Stimulated activated CD4-positive, alpha-beta T cell treated with anti-CD3 and anti-CD28 coated beads, Interleukin-4, amount 100 ng/mL, for 48 hours (primary cell): ENCODE measurements at places on chromosomes 6 and 20.
A peak's percentile ranks its signal among the peaks of the same experiment; 100 is the strongest.

- DNase-seq: no peak
Measured at GRCh38 chr6:2831392-2831791, 10.3 kb downstream of the SERPINB1 start.

GRCh38 chr6:133392015-133392414, 150.9 kb downstream of the EYA4 start:
- no peak for DNase-seq

- DNase-seq: no peak
Measured at GRCh38 chr6:139529420-139529819, 155.0 kb upstream of the CITED2 start.

DNA sequence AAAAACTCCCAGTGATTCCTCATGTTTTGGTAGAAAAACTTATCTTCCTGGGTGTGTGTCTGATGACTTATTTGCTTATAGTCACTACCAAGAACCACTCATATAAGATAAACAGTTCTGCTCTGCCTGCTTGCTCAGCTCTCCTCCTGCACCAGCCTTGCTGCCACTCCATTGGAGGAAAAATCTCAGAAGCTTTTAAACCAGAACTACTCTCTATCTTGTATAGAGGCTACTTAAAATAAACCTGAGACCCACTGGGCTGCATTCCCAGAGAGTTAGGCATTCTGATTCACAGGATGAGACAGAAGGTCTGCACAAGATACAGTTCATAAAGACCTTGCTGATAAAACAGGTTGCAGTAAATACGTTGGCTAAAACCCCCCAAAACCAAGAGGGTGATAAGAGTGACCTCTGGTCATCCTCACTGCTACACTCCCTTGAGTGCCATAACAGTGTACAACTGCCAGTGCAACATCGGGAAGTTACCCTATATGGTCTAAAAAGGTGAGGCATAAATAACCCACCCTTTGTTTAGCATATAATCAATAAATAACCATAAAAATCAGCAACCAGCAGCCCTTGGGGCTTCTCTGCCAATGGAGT, 728.3 kb downstream of the EPHA7 start:
- DNase-seq: no peak

- DNase-seq: peak; percentile 4
Measured at GRCh38 chr6:107490566-107491137, 735 bp downstream of the SOBP start.

- no peak for DNase-seq
Measured at GRCh38 chr6:37785002-37785662, 34.4 kb upstream of the ZFAND3 start.

- DNase-seq: no peak
Measured at GRCh38 chr20:52833901-52834300, 138.3 kb upstream of the TSHZ2 start.

- no peak for DNase-seq
Measured at GRCh38 chr6:159043947-159044346, 844 bp downstream of the TAGAP start.

DNA sequence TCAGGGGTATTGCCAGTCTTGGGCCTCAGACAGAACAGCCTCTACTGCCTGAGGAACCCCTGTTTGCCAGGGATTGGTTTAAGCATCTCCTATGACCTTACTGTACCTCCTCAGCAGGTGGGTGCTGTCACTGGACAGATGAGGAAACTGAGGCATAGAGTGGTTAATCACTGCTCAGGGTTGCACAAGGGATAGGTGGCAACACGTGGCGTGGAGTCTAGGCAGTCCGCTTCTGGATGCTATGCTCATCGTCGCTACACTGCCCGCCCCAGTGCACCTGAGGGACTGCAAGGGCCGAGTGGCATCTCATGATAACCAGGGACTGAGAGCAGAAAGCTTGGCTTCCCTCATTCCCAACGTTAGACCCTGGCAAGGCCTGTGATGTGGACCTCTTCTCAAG, 101.8 kb upstream of the SULF2 start:
- no peak for DNase-seq

- no peak for DNase-seq
Measured at GRCh38 chr6:108074057-108074358, 533 bp downstream of the OSTM1 start.

GRCh38 chr6:56480654-56481337, 161.9 kb downstream of the DST start:
- no peak for DNase-seq

DNA sequence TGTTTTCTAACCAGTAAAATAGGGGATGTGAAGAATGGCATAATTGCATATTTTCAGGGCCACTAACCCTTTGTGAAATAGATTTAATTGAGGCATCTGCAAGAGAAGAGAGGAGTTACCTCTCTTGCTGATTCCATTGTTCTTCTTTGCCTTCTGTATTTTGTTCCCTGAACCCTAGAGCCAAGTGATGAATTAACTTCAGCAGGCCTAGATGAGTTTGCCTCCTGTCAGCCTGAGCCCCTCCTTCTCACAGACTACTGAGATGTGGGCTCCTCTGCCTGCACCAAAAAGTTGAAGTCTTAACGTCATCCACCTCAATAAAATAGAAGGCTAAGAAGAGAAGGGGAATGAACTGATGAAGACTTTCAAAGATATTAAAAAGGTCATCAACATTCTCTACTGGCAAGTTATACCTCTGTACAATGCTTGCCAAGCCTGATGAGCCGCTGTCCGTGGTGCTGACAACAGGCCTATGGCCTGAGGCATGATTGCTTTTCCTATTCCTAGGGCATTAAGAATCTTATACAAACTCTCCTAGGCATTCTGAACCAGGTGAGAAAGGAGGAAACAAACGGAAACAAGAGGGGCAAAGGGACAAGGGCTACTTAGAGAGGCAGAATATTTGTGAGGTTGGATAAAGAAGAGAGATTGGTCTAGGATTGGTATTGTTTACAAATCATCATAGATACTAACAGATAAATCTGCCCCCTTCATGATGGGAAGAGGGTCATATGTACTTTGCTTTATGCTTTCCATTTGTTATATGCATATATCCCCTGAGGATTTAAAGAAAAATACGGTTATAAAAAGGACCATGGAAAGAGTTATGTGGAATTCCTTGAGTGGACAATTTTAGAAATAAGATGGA, 46.8 kb downstream of the CD24 start:
- DNase-seq: peak; percentile 1

DNA sequence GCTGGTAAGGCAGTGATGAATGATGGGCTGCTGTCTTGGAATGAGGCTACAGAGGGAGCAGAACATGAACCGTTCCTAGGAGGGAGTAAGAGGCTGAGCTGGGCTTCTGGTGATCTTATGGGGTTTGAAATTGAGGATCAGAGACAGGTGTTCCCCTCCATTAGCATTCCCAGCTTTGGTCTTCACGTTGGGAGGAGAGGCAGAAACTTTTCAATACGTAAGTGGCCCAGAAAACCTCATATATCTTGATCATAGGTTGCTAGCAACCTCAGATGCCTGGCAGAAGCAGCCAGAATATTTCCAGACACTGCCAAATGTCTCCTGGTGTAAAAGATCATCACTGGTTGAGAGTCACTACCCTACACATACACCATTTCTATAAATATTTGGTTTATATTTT, 167.1 kb downstream of the INSM1 start:
- no peak for DNase-seq

GRCh38 chr6:120981835-120982234, 352.4 kb downstream of the TBC1D32 start:
- DNase-seq: no peak

DNA sequence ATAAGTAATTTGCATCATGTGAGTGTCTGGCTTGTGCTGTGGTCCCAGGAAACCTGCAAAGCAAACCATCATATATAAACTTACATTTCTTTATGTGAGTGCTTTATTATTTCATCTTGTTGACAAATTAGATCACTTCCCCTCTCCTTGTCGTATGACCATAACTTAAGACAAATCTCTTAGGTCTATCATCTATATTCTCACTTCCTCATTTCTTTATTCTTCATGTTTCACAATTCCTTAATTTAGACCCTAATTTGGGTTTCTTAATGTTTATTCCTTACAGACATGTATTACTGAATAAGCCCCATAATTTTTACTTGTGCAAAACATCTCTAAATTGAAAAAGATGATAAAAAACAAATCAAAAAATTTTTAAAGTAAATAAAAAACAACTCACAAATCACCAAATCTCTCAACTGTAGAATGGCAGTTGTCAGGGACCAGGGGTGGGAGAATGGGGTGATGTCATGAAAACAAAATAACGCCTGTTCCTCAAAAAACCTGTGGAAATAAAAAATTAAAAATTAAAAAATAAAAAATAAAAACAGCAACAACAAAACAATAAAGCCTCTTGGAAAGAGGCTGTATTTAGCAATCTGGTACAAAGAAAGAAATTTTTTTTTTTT, 49.5 kb upstream of the FBXO30 start:
- no peak for DNase-seq

GRCh38 chr6:81906041-81906440, 153.6 kb upstream of the TENT5A start:
- DNase-seq: no peak

DNA sequence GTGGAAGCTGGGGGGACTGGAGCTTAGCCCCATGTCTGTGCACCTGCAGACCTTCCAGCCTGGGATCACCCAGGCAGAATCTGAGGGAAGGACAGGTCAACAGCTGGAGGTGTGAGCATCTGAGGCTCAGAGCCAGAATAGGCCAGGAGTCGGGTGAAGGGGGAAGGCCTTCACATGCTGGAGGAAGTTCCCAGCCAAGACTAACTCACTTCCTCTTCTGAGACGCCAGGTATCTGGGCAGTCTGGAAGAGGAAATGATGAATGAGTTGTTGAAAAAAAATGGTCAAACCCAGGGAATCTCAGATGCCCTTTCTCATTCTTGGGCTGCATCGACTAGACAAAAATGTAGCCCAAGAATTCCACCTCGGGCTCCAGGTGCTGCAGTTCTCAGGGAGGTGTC, 73.6 kb upstream of the TIAM2 start:
- no peak for DNase-seq

DNA sequence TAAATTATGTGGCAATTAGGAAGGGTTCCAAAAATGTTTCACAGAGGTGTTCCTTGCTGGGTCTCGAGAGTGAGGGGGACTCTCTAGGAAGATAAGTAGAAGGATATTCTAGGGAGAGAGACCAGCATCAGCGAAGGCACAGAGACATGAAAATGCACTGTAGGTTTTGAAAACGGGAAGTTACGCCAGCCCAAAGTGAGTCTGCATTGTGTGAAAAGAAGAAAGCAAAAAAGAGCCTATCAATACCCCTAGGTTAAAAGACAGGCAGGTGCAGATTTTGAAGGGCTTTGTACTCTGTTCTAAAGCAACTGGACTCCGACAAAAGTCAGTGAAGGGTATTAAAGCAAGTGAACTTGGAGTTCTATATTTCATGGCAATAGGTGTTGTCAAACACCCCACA, 25.7 kb upstream of the MRAP2 start:
- no peak for DNase-seq
